ENCODE measurements at places on chromosomes 3 and 15.
A peak's percentile ranks its signal among the peaks of the same experiment; 100 is the strongest.

DNA sequence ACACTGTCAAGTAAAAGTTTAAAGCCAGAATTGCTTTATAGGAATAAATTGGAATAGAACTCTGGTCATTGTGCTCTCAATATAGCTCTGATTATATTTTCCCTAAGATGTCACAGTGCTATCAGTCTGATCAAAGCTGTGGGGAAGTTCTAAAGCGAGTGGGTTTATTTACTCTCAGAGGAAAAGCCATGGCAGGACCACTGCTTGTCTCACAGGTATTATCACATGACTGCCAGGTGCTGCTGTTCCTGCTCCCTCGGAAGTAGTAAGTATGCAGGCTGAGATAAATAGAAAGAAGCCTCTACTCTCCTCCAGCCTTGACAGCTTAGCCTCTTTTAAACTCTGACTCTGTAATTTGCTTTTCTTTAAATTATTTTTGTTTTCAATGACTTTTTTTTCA lies 49.1 kb upstream of the UTS2B start:
- no peak for DNase-seq

DNA sequence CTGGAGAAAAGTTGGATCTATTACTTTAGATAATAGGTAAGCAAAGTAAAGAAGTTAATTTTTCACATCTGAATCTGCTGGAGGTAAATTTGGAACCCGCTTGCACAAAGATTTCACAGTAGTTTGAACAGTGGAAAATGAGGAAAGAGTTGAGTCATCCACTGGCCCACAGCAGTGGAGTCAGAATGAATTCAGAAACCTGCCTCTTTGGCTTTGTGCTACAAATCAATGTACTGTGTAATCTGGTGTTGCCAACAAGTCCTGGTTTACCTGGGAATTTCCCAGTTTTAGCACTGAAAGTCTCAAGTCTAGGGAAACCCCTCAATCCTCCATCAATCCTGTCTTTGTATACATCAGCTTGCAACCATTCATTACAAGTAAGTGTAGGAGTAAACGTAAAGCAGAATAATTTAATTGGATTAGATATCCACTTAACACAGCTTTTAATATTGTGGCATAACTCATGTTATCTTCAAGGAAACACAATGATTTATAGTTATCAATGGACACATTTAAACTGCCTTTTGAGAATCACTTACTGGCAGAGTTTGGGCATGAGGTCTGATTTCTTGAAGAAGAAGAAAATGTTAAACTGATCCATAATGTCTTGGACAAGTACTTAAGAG lies 100.6 kb downstream of the DCLK3 start:
- no peak for DNase-seq

GRCh38 chr3:72343078-72343477 lies 505.2 kb downstream of the SHQ1 start:
- DNase-seq: peak; percentile 11

- no peak for DNase-seq
These were observed 661.7 kb upstream of the NAALADL2 start for GRCh38 chr3:174197416-174197815.

GRCh38 chr3:30288830-30289229 lies 317.6 kb upstream of the TGFBR2 start:
- no peak for DNase-seq

DNA sequence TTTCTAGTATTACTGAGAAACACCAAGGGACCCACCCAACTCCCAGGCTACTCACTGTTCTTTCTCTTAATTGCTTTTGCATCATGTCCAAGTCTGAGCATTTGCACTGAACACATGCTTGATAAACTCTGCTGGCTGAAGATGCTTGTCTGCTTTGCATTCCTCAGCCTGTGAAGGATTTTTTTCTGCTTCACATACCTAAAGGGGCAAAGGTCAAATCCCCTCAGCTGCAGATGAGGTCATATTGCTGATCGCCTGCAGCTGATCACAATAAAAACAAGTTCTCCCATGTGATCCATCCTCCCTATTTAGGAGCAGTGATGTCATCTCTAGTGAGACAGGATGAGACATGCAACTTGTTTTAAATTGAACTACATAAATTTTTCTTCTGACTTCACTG lies 84.6 kb upstream of the DCBLD2 start:
- peak; percentile 63 for DNase-seq

- DNase-seq: no peak
These were observed 32.2 kb downstream of the ATP10A start for GRCh38 chr15:25830844-25831451.

DNA sequence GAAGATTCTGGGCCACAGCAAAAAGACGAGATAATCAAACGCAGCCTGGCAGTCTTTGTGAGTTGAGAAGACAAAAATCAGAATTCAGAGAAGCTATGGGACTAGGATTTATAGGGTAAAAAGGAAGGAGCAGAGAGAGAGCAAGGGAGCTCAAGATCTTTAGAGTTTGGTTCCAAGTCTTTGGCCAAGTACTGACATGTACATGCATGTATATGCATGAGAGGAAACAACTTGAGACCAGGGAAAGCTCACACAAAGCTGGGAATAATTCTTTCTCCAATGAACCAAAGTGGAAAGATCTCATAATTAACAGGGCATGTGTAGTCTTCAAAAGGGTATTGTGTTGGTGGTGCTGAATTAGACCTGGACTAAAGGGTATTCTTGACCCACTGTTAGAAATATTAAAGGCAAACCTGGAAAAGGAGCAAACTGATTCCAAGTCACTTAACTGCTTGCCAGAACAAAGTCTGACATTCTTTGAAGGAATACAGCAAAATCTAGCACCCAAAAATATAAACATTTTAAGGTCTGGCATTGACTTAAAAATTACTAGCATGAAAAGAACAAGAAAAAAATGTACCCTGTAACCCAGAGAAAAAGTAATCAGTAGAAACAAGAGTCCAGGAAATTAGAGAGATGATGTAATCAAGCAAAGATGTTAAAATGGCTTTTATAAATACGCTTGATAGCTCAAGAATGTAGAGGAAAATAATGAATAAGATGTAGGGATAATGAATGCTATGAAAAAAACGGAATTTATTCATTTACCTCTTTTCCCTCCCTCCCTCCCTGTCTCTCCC lies 226.0 kb upstream of the CGNL1 start:
- no peak for DNase-seq

DNA sequence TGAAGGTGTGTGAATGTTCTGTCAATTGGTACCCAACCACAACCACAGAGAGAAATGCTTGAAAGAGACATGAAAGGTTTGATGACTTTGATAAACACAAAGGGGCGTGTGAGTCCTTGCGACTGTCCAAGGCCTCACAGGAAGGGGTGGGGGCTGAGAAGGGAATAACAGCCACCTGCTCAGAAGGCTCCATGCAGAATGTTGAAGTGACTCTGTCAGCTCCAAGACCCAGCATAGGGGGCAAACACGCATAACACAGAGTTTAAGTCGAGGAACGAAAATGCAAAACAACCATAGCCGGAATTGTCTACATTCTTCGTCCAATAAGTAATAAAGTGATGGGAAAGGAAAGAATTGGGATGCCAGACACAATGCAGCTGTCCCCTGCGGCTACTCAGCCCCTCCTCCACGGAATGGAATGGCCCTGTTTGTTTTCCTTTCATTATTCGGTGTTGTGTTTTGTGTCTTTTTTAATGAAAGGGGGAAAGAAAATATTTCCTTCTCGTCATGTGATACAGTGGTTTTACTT lies 19.9 kb downstream of the TMEM212 start:
- DNase-seq: no peak

DNA sequence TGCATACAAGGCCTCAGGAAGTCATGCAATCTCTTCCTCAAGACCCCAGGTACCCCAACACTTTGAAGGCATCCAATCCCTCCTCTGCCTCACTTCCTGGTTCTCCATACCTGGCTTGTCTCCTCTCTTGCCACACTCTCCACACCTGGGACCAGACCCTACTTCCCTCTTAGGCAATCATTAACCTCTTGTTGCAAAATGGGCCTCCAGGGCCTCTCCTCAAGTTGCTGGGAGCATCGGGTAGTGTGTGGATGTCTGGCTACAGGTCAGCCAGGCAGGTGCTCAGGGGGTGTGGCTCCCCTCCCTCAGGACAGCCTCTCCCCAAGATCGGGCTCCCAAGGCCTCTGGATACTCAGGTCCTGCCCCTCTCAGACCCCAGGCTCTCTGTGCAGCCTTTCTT lies 8.6 kb downstream of the PLA2G4E start:
- no peak for DNase-seq

GRCh38 chr3:37237252-37237651 lies 62.9 kb upstream of the LRRFIP2 start:
- DNase-seq: no peak

DNA sequence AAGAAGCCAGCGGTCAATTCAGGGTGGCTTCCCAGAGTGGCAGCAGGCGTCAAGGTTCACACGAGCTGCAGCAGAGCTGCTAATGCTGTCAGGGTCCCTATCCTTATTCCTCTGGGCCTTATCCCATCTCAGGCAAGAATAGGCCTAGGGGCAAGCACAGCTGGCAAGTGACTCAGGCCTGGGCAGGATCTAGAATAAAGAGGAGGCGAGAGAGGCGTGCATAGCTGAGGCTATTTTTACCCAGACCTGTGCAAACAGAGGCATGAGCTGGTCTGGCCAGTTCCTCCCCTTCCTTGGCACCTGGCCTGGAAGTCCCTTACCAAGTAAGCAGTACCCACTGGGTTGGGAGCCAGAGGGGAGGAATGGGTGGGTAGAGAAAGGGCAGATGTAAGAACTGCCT lies 12.2 kb upstream of the VIPR1 start:
- no peak for DNase-seq

GRCh38 chr3:133910422-133910821 lies 14.7 kb upstream of the RAB6B start:
- DNase-seq: no peak

- no peak for DNase-seq
These were observed 477.8 kb upstream of the RGMA start for GRCh38 chr15:93566762-93567161.

GRCh38 chr3:188720636-188721035 lies 451.1 kb upstream of the TPRG1 start:
- DNase-seq: no peak

DNA sequence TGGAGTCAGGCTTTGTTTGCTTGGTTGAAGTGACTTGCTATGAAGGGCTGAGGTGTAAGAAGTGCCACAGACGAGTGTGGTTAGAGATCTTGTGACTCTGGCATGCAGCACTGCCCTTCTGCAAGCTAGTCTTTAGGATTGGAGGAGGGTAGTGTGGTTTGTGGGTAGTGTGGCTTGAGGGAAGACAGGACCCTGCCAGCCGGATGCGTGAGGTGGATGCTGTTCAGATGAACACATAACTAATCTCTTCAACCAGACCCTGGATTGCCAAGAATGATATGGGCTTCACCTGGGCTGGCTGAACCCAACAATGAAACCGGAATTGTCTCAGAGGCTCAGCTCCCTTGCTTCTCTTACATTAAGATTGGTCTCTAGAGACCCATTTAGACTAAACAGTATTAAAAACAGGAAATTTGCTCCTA lies 32.7 kb downstream of the STARD9 start:
- no peak for DNase-seq

- DNase-seq: no peak
These were observed 30.8 kb downstream of the LARP6 start for GRCh38 chr15:70823196-70823595.

DNA sequence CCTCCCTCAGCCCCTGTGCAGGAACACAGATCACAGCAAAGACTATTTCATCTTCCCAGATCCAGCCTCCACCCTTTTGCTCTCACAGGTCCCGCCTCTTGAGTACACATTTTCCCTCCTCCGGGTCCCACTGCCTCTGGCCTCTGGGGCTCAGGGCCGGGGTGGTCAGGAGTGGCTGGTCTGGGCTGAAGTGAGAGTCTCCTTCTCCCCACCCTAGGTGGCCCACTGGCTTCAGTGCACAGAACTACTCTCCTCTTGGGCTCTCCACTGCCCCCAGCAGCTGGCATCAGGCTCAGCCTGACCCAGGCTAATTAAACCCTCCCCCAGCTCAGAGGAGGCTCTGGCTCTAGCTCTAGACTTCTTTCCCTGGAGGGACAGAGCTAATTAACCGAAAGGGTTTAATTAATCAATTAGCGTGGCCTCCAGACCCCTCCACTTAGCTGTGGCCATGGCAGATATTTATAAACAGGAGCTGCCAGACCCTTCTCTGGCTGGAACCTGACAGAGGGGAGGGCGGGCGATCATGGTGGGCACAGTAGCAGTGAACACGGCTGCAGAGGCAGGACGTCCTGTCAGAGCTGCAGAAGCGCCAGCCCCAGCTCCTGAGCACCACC lies 15.1 kb downstream of the DUSP7 start:
- no peak for DNase-seq

GRCh38 chr3:40766396-40766795 lies 241.6 kb downstream of the ZNF621 start:
- no peak for DNase-seq

DNA sequence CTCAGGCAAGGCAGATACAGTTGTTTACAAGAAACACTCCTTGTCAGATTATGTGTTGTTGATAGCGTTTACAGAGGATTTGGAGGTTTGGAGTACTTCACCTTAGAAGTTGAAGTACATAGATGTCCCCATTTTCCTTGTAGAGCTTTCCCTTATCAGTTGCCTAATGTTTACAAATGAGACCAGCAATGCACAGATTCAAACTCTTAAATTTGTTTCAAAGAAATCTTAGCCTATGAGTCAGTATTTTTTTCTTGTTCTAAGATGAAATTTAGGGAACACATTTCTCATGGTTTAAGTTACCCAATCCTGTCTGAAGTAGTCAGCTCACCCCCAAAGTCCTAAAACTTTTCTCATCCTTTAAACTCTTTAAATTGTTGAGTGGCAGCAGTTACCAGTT lies 6.3 kb upstream of the EIF5A2 start:
- DNase-seq: no peak

DNA sequence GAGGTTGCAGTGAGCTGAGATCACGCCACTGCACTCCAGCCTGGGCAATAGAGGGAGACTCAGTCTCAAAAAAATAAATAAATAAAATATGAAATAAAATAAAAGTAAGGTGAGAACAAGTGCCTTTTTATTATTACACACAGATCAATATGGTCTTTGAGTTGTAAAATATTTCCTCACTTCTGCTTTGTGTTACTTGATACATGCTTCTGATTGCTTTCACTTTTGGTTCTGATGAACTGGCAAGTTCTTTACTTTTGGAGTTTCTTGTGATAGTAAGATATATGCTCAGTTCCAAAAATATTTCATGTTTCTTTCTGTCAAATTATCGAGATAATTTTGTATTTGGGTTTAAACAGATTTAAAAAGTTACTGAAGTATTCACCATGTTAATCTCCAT lies 16.6 kb upstream of the GYG1 start:
- no peak for DNase-seq

- no peak for DNase-seq
These were observed 3.2 kb downstream of the LAMP3 start for GRCh38 chr3:183159333-183159732.

GRCh38 chr3:14435175-14436014 lies 33.0 kb downstream of the SLC6A6 start:
- no peak for DNase-seq

- DNase-seq: no peak
These were observed 459.4 kb upstream of the PROK2 start for GRCh38 chr3:72244396-72244795.

GRCh38 chr15:99306694-99307338 lies 55.5 kb downstream of the LRRC28 start:
- DNase-seq: no peak

GRCh38 chr3:109924196-109924595 lies 586.9 kb upstream of the DPPA4 start:
- DNase-seq: no peak

All from T1000 (cell line).